ENCODE measurements at places on chromosomes 6 and 20.

GRCh38 chr6:114785235-114786127 is 442.7 kb upstream of the HS3ST5 start:
- no peak for DNase-seq

- DNase-seq, result no peak
Observed at GRCh38 chr20:48459722-48460395, 367.9 kb downstream of the PREX1 start.

GRCh38 chr6:166499350-166500163 is 86.9 kb downstream of the RAMACL start:
- no peak for DNase-seq

- no peak for DNase-seq
Observed at GRCh38 chr6:1027795-1028569, 283.9 kb upstream of the FOXQ1 start.

DNA sequence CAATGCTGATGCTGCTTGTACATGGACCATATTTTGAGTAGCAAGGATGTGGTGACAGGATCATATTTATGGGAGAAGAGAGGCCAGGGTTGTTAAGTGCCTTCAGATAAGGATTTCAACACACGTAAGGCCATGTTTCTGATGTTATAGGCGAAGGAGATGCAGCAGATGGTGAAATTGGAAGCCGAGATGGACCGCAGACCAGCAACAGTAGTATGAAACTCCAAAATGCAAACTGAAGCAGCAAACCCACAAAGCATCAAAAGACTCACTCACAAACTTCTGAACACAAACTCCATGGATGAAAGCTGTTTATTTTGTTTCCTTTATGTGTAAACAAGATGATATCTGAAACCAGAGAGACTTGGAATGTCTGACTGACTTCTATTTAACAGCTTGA is 35.6 kb upstream of the LAMP5 start:
- no peak for DNase-seq

DNA sequence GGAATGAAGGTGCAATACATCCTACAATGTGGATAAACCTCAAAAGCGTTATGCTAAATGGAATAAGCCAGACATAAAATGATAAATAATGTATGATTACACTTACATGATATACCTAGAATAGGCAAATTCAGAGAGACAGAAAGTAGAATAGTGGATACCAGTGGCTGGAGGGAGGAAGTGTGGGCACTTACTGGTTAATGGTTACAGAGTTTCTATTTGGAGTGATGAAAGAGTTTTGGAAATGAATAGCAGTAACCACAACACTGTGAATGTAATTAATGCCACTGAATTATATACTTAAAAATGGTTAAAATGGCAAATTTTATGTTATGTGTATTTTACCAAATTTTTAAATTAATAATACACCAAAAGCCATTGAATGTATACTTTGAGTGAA is 71.4 kb upstream of the CST7 start:
- no peak for DNase-seq

DNA sequence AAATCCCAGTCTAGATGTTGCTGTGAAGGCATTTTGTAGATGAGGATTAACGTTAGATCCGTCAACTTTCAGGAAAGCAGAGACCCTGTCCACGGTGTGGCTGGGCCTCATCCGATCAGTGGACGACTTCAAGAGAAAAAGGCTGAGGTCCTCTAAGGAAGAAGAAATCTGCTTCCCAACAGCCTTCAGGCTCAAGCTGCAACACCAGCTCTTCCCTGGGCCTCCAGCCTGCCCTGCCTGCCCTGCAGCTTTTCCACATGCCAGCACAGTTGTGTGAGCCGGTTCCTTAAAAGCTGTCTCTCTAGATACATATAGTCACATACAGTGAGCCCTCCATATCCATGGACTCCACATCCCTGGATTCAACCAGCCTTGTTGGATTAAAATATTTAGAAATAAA is 14.1 kb upstream of the PDE10A start:
- DNase-seq, result no peak

DNA sequence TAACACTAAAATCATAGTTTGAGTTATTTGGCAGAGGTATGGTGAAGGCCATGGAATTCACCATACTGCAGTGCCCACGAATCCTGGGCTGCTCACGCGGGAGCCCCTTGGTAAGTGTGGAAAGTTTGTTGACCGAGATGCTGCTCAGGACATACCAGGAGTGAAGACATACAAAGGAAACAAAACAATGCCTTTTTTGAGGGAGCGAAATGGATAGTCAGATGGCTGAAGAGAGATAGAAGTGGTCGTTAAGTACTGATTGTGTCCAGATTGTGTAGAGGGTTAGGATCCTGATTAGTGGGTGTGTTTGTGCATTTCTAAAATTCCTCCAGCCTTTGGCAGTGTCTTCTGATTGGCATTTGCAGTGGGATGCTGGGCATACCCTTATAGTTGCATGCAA is 83.0 kb downstream of the SOBP start:
- no peak for DNase-seq

GRCh38 chr6:41716516-41717391 is 18.7 kb downstream of the TFEB start:
- no peak for DNase-seq
